ENCODE measurements at places on chromosomes 1 and 21.

- no peak for DNase-seq
These were observed 331.9 kb downstream of the TGFB2 start for GRCh38 chr1:218677026-218677425.

- no peak for DNase-seq
These were observed 131.5 kb upstream of the LMO4 start for GRCh38 chr1:87197156-87197555.

GRCh38 chr1:235051521-235051920 is 77.1 kb downstream of the TOMM20 start:
- DNase-seq, result no peak

- no peak for DNase-seq
These were observed 45.0 kb upstream of the AIM2 start for GRCh38 chr1:159121526-159121925.

DNA sequence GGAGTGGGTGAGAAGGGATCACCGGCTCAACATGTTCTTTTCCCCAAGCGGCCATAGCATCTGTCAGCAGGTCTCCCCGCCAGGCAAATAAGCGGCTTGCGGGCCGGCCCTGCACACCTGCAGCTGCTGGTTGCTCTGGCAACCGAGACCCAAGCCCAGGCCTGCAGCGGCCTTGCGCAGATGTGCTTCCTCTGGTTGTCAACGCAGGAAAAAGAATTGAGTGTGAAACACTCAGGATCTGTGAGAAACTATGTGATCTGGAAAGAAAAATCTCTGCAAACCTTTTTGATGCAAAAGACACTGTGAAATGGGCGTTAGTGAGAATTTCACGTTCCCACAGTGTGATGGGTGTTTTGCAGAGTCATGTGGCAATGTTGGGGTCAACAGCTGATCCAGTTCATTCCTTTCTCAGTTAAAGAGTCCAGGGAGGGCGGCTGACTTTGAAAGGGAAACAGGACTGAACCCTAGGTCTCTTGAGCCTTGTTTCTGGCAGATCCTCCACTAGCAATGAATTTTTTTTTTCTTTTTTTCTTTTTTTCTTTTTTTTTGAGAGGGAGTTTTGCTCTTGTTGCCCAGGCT is 28.4 kb downstream of the TOMM20 start:
- no peak for DNase-seq

DNA sequence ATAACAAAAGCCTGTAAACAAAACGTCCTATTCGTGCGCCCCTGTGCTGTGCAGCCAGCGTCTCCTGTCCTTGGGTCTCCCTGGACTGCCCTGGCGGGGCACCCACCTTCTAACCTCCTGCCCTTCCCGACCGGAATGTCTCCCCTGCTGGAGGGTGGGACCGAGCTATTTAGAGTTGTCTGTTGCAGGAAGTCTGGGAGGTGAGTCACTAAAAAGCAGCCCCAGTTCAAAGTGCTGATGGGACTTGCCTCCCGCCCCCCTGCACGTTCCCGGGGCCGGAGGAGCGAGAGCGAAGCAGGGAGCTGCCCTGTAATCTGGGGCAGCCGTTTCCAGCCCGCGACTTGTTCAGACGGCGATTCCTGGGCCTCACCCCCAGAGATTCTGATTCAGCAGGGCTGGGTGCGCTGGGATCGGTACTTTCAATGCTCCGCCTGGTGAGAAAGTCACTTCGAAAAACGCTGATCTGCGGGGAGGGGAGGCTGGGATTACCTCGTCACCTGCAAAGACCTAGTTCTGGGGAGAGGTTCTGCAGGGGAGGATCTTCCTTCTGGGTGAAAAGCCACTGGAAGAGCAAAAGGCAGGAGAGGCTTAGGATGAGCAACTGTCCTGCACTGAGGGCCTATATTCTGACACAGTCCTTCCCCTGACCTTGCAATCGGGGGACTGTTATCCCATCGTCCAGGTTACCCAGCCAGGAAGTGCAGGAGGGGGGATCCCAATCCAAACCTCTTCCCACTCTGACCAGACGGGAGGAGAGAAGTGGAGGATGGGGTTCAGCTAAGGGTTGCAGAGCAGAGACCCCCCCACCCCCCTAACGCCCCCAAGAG is 1.2 kb upstream of the DHRS3 start:
- DNase-seq, result no peak

DNA sequence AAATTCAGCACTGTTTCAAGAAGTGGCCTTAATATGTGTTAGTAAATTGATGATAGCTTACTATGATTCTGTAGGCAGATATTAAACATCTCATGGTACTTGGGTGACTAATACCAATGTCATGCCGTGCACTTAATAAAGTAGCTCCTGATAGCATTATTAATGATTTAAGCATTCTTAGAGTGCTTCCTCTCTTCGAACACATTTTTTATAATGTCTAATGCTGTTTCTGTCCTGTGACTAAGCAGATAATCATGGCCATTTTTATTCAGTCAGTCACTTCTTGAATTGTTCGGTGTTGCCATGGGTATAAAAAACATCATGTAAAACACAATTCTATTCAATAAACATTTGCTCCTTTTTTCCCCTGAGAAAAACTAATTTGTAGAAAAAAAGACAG is 804.6 kb upstream of the ADGRL4 start:
- no peak for DNase-seq

GRCh38 chr1:30758785-30759380 is 1.3 kb upstream of the LAPTM5 start:
- no peak for DNase-seq

GRCh38 chr1:29144178-29144577 is 20.5 kb upstream of the TMEM200B start:
- no peak for DNase-seq

DNA sequence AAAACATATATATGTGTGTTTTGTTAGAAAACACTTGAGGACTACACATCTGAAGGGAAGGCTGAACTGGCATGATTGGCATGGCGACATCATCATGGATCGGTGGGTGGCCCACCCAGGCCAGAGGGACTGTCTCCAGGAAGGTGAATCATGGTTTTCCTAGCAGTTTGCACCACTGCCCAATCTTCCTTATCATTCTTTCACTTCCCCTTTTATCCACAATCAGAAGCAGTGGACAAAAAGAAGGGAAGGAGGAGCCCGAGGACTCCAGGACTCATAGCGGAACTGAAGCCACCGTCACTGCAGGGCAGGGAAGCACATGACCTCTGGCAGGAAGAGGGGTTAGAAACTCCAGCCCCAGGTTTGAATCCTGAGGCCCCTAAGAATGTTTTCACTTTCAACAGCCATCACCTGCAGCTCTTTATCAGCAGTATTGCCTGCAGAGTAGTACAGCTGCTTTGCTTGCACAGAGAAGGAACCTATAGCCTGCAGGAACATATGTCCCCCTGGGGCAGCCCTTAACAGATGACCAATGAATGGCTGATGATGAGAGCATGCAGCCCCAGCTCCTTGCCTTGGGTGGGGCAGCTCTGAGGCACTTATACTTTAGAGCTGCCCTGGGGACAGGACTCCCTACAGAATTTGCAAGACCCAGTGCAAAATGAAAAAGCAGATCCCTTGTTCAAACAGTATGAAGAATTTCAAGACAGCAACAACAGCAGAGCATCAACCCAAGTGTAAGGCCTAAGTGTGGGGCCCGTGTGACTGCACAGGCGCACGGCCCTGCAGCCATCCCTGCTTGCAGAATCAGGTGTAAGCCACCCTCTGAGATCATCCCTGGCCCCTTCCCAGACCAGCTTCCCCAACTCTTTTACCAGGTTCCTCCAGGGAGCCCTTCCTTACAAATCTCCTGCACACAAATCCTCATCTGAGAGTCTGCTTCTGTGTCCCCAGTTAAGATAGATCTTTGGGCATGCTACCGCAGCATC is 241.8 kb upstream of the IRF2BP2 start:
- DNase-seq, result no peak

DNA sequence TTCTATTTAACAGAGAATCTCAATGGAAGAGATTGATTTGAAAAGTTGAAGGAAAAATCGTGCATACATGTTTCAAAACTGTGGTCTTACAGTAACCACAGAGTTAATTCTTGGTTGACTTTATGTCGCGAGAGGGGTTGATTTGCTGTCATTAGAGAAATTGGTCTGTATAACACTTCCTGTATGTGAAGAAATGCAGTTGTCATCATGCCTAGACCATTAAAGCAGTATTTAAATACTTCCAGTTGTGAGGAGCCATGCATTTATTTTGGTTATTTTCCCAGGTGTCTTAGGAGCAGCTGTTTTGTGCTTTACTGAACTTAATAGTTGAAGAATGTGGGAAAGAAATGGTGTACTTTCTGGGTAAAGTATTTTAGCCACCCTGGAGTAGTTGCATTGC is 76.2 kb downstream of the NFIA start:
- DNase-seq, result no peak

GRCh38 chr1:167792188-167792565 is 70.4 kb downstream of the MPZL1 start:
- DNase-seq, result no peak

Data from stimulated activated CD4-positive, alpha-beta T cell treated with anti-CD3 and anti-CD28 coated beads, Interleukin-1b, Interleukin-23, amount 100 ng/mL, for 1 hour (primary cell).